BJ (cell line): ENCODE measurements at places on chromosomes 7 and 10.

DNA sequence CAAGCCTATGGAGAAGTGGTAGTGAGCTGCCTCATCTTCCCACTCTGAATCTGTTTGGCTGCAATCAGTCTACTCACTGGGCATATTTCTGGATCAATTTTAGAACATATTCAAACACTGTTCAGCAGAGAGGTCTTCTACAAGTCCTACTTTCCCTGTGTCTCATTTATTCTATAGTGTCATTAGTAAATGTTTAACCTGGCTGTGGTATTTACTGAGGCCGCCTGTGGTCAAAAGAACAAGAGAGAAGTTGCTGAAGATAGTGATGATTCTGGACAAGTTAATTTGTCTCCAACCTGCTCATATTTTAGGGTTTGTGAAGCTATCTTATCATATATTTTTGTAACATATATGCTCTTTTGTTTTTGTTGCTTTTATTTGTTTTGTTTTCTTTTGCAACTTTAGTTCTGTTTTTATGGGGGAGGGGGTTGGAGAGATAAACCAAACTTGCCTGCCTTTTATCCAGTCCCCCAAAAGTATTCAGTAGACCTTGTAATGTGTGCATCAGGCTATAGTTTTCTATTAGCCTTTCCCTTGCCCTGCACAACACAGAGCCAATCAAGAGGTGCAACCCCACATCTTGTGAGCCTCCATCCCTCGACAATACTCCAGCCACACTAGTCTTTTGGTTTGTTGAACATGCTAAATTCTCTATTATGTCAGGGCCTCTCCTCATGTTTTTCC, 362.8 kb upstream of the MBL2 start:
- no peak for DNase-seq

GRCh38 chr10:125162120-125162931, 2.0 kb upstream of the CTBP2 start:
- no peak for DNase-seq

- no peak for DNase-seq
Observed at GRCh38 chr10:100183481-100183880, 2.3 kb downstream of the ERLIN1 start.

DNA sequence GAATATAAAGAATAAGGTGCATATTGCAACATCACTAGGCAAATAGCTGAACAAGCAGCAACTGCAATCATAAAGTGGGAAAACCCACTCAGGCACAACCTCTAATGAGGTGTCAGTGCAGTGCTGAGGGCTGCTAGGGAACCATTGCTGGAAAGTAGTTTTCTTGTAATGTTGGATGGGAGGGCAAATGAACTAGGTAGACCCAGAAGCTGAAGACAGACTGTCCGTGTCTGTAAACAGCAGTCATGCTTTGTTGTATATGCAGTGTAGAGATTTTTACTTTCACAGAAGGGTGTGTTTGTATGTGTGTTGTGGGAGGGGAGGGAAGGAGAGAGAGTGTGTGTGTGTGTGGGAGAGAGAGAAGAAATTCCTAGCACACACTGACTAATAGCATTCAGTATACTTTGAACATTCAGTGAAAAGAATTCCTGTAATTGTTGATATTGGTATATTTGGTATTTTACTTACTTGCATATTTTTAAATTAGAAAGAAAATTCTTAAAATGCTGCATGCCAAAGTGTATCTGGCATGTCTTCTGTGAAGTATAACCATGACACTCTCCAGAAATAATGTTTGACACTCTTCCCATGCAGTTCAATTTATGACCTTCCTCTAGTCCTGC, 28.8 kb downstream of the ITGB8 start:
- DNase-seq, result no peak
